ENCODE measurements at places on chromosomes 11 and 22.
A peak's percentile ranks its signal among the peaks of the same experiment; 100 is the strongest.

GRCh38 chr11:60367009-60367408 lies 11.3 kb upstream of the MS4A7 start:
- peak; percentile 83 for DNase-seq

DNA sequence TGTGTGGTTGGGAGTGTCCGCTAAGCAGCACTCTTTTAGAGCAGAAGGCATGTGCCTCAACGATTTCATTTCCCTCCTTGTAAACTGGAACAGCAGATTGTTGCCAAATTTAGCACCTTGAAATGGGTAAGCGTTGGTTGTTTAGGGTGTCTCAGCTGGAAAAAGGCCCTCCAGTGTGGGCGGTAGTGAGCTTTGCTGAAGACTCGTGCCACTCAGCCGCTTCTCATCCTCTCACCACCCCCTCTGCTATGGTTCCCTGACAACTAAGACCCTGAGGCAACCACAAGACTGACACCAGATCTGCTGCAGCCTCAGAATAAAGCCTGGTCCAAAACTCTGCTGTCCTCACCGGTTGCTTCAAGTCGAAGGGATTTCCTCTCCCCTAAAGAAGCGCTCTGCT lies 9.9 kb upstream of the FERMT3 start:
- DNase-seq = no peak

DNA sequence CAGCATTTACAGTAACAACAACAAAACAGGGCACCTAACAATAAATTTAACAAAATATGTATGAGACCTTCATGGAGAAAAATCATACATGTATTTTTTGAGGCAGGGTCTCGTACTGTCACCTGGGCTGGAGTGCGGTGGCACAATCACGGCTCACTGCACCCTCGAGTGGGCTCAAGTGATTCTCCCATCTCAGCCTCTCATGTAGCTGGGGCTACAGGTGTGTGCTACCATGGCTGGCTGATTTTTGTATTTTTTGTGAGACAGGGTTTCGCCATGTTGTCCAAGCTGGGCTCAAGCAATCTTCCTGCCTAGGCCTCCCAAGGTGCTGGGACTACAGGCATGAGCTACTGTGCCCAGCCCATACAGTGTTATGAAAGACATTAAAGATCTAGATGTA lies 278.1 kb downstream of the SWAP70 start:
- no peak for DNase-seq

GRCh38 chr11:75150879-75151278 lies at the start of gene SLCO2B1:
SLCO2B1 (plus strand) TSS chr11:75151107; CDS start chr11:75151382, 275 bp downstream.
- DNase-seq = no peak

- DNase-seq = no peak
Measured at GRCh38 chr22:38267086-38267485, 5.7 kb downstream of the TMEM184B start.

- no peak for DNase-seq
Measured at GRCh38 chr11:126008956-126009355, 53.7 kb downstream of the CDON start.

GRCh38 chr11:58866788-58867187 lies 22.3 kb upstream of the GLYATL2 start:
- no peak for DNase-seq

DNA sequence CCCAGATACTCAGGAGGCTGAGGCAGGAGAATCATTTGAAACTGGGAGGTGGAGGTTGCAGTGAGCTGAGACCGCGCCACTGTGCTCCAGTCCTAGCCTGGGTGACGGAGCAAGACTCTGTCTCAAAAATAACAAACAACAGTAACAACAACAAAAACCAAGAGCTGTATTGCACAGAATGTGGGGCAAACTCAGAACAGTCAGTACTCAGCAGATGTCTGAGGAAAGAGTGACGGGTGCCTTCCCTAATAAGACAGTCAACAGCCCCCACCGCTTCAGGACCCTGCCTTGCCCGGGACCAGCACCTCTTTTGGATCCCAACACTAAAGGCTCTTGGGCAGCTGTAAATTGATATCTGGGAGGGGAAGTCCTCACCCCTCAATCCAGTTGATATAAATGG lies 40.3 kb downstream of the RIBC2 start:
- no peak for DNase-seq

GRCh38 chr11:14872032-14872431 lies 20.0 kb downstream of the CYP2R1 start:
- DNase-seq = no peak

DNA sequence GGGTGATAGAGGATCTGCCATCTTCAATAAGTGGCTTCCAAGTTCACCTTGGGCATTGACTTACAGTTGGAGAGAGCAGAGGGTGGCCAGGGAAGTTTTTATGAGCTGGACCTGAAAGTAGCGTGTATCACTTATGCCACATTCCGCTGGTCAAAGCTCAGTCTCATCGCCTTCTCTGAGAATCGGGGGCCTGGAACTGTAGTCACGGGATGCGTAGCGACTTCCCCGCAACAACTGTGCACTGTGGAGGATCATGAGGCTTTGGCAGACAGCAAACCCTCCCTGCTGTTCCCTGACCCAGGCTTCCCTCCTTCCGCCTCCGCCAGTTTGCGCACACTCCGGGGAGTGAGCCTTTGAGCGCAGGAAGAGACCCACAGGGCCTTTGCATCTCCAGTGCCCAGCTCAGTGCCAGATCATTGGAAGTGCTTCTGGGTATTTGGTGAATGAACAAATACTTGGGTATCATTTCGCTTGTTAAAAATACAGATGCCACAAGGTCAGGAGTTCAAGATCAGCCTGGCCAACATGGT lies 95.5 kb downstream of the CEP164 start:
- DNase-seq = no peak

GRCh38 chr11:46918083-46918787 lies at the start of gene LRP4:
LRP4 (minus strand) TSS chr11:46918550; CDS start chr11:46918379, 171 bp downstream.
- DNase-seq = peak; percentile 86

DNA sequence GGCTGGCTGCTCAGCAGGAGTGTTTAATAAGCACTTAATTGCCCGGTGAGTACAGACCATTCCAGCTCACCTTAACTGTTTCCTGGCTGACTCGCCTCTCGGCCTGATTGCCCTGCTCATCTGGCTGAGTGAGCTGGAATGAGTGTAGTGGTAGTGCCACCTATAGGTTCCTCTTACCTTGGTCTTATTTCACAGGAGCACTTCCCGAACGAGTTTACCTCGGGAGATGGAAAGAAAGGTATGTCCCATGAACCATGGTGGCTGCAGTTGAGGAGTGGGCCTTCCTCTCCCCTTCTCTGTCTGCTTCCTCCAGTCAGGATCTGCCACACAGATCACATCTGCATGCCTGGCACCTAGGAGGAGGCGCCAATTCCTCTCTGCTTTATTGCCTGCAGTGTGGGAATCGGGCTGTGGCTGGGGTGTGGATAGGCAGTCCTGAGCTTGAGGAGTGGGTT lies 26.7 kb downstream of the UPB1 start:
- peak; percentile 68 for DNase-seq

- DNase-seq = peak; percentile 83
Measured at GRCh38 chr22:41915035-41915785, at the start of gene SHISA8. SHISA8 (minus strand) TSS chr22:41915074; CDS start chr22:41914667, 407 bp downstream.

DNA sequence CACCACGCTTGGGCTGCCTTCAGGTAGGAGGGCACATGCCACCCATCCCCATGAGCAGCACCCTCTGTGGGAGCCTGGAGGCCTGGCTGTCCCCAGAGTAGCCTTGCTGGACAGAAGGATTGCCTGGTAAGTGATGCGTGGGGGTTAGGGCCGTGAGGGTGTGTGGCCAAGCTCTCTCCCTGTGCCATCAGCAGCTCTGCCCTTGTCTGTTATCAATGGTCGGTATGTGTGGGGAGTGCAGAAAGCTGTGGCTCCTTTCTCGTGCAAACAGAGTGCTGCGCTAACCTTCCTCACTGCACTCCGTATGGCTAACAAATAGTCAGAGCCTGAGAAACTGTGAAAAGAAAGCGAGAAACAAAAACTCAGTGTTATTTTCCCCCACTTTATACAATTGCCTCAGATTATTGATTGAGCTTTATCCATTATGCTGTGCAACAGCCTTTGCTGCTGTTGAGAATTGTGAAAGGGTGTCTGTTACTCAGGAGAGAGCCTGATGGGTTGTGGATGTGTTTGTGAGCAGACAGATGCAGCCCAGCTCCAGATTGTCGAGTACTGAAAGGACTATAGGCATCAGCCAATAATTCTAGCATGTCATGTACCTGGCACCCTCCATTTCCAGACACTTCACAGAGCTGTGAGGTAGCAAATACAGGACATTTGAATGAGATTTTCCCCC lies 432.2 kb downstream of the NTM start:
- no peak for DNase-seq

GRCh38 chr11:93329936-93330445 lies 551 bp upstream of the DEUP1 start:
- DNase-seq = no peak

DNA sequence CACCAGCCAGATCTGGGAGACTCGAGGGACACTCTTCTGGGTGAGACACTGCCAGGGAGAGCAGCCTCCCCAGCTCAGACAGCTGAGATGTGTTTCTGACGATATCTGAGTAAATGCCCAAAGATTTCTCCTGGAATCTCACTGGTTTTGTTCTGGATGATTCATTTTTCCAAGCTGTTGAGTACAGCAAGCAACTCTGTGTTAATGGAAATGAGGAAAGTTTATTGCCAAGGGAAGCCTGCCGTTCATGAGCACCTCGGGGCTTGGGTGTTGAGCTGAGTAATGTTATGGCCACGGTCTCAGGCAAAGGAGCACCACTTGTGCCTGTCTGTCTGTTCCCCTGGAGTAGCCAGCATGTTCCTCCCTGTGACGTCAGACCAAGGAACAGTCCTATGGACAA lies 1132.4 kb downstream of the BRD1 start:
- DNase-seq = no peak

GRCh38 chr11:18677560-18677959 lies 21.0 kb upstream of the TMEM86A start:
- DNase-seq = no peak

- no peak for DNase-seq
Measured at GRCh38 chr22:37880668-37881440, 25.2 kb upstream of the MICALL1 start.

- DNase-seq = no peak
Measured at GRCh38 chr11:55357560-55358184, 10.1 kb upstream of the OR4A15 start.

DNA sequence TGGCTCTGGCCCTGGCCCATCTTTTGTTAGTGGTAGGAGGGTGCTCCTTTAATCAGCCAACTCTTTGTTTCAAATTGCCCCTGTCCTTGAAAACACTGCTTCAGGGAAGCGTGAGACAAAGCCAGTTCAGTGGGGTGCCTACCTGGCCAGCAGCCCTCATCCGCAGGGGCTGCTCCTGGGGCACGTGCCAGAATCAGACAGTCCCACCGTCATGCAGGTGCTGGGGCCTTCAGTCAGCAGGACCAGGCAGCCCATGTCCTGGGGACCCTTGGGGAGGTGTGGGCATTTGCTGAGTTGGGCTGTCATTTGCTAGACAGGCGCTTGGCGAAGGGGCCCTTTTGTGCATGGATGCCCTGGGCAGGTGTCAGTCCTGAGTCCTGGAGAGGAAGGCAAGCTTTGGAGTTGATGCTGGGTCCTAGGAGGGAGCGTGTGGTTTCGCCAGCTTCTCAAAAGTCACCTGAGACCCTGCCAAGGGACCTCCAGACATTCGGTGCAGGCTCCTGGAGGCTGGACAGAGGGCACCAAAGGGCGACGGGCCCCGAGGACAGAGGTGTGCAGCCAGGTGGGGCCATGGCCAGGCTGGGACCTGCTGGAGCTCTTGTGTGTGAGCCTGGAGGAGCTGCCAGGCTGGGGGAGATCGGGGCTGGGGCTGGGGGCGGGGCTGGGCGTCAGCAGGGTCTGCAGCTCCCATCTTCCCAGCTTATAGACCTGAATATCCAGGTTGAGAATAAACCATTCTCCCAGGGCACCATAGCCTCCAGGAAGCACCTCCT lies 15.0 kb upstream of the RTN4R start:
- no peak for DNase-seq

DNA sequence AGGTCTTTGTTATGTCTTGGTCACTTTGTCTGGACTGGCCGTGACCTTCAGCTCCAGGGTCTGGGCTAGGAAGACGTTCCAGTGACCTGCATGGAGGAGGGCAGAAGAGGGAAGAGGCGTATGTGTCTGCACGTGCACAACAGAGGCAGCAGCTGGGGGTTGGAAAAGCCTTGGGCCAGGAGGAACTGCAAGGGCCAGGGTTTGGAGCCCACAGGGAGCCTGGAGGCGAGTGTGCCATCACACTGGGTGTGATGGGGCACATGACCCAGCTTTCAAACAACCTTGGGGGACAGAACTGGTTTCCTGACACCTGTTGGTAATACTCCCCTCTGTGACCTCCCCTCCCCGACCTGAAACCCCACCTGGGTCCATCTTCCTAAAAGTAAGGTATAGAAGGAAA lies 34.7 kb downstream of the CHRDL2 start:
- no peak for DNase-seq

GRCh38 chr11:17561526-17561925 lies 14.5 kb downstream of the OTOG start:
- no peak for DNase-seq

GRCh38 chr11:132158696-132159095 lies 788.3 kb downstream of the NTM start:
- no peak for DNase-seq

GRCh38 chr22:47191671-47192650 lies 429.5 kb downstream of the TBC1D22A start:
- no peak for DNase-seq

- no peak for DNase-seq
Measured at GRCh38 chr11:76666830-76667229, 3.7 kb downstream of the LRRC32 start.

DNA sequence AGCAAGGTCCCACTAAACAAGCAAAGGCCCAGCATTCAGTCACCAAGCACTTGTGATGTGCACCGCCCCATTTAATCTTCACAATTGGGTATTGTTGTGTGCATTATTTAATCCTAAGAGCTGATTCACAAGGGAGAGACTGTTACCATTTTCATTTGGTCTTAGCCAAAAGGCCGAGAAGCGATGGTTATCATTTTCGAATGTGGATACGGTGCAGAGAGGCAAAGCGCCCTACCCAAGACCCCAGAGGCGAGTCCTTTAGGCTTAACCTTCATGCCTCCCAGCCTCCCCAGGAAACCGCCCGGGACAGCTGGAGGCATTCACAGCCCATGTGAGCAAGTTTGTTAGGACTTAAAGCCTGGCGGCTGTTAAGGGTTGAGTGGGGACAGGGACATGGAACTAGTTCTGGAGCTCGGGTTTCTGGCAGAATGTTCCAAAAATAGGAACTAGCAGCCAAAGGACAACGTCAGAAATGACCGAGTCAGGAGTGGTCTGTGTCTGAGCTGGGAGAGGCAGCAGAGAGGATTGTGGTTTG lies 13.0 kb upstream of the UPK3A start:
- no peak for DNase-seq

DNA sequence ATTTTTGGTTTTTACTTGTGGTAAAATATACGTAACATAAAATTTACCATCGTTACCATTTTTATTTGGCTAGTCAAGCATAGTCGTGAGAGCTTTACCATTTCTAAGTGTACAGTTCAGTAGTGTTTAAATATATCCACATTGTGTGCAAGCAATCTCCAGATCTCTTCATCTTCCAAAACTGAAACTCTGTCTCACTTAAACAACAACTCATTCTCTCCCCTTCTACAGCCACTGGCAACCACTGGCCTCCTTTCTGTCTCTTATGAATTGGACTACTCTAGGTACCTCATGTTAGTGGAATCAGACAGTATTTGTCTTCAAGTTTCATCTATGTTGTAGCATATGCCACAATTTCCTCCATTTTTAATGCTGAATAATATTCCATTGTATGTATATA lies 37.4 kb downstream of the SMC1B start:
- DNase-seq = peak; percentile 20

- peak; percentile 92 for DNase-seq
Measured at GRCh38 chr11:75768112-75768908, at the start of gene DGAT2. DGAT2 (plus strand) TSS chr11:75768778; CDS start chr11:75768992, 214 bp downstream.

- no peak for DNase-seq
Measured at GRCh38 chr11:26597899-26598298, 25.8 kb upstream of the MUC15 start.

Data from GM13976 (cell line).